CD4-positive, alpha-beta T cell treated with Interleukin-12 subunit alpha and Interleukin-12 subunit beta, for 1 hour (primary cell): ENCODE measurements at places on chromosomes 1 and 21.

DNA sequence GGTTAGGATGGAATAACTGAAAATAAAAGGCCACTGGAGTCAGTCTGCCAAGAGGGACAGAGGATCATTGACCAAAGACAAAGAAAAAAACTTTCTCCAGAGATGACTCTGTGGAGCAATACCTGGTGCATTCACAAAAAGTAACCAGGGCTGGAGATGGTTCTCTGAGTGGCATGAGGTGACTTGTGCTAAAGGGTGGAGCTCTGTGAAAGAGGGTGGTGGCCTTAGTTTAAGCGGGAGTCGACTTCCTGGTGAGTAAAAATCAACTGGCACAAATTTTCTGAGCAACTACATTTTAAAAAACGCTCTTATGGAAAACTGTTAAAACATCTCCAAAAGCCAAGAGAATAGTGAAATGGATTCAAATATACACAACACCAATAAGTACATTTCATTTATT lies 10.0 kb downstream of the NHLH2 start:
- no peak for DNase-seq

DNA sequence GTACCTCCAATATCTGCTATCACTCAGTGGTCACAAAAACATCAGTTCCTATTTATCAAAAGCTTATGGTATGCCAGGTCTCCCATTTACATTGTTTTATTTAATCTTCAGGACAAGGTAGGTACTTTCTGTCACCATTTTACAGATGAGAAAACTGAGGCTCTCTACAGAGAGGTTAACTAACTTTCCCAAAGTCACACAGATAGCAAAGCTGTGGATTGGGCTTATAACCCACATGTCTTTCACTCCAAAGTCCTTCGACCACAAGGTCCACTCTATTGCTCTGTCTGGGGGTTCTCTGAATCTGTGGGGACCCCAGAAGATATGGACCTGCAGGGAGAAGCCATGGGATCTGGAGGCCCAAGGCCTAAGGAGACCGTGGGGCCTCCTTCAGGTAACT lies 26.6 kb upstream of the EPS8L3 start:
- DNase-seq: no peak

DNA sequence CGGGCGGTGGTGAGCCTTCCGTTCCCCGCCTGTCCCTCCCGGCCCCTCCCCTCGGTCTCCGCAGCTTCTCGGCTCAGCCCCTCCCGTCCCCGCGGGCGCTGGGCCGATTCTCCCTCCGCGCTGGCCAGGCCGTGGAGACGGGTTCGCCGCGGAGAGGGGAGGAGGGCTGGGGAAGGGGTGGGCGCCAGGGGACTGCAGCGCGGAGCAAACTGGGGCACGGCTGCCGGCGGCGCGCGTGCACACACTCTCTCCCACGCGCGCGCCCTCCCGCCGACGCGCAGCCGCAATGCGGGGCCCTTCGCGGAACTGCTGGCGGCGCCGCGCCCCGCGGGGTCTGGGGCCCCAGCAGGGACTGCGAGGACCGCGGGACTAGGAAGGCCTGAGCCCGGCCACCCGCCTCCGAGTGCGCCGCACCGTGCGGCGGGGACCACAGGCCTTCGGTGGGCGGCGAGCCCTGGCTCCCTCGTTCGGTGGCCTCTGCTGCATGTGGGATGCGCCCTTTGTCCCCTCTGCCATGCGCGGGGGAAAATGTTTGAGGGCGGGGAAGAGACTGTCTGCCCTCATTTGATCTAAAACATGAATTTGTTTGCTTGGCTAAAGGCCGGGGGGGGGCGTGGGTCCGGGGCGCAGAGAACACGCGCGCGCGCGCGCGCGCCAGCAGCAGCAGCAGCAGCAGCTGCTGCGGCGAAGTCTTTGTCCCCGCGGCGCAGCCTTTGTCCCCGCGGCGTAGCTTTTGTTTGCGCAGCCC lies 90.7 kb upstream of the VAMP3 start:
- DNase-seq: peak; percentile 59

- DNase-seq: no peak
Observed at GRCh38 chr1:155026588-155026987, 7.0 kb downstream of the DCST2 start.

DNA sequence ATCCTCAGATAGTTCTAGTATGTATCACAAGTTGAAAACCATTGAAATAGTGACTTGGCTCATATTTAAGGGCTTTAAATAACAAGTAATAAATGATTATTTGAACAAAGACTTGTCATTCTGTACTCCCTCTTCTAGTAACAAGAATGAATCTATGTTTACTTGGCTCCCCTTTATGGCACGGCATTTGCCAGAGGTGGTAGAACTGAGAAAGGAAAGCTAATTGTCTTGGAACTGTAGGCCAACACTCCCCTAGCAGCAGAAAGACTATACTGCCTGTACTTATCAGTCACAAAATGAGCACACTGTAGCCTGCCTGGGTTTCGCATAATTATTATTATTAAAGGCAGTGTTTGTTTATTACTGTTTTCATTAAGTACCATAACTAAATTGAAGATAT lies 29.6 kb upstream of the SMYD2 start:
- no peak for DNase-seq

DNA sequence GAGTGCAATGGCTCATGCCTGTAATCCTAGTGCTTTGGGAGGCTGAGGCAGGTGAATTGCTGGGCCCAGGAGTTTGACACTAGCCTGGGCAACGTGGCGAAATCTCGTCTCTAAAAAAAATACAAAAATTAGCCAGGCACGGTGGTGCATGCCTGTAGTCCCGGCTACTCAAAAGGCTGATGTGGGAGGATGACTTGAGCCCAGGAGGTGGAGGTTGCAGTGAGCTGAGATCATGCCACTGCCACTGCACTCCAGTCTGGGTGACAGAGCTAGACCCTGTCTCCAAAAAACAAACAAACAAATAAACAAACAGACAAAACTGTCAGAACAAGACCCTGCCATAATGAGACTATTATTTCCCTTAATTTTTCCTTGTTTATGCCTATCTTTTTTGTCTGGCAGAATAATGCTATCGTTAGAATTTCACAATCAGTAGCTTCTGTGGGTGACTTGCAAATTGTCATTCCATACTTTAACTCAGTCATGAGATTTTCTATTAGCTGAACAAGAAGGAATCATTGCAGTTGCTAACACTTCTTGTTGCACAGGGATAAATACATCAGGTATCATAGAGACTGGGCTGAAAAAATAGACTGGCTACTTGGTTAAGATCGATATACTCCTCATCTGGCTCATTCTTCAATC lies 7.5 kb upstream of the THEM4 start:
- no peak for DNase-seq
